ENCODE measurements at places on chromosomes 12 and 14.

DNA sequence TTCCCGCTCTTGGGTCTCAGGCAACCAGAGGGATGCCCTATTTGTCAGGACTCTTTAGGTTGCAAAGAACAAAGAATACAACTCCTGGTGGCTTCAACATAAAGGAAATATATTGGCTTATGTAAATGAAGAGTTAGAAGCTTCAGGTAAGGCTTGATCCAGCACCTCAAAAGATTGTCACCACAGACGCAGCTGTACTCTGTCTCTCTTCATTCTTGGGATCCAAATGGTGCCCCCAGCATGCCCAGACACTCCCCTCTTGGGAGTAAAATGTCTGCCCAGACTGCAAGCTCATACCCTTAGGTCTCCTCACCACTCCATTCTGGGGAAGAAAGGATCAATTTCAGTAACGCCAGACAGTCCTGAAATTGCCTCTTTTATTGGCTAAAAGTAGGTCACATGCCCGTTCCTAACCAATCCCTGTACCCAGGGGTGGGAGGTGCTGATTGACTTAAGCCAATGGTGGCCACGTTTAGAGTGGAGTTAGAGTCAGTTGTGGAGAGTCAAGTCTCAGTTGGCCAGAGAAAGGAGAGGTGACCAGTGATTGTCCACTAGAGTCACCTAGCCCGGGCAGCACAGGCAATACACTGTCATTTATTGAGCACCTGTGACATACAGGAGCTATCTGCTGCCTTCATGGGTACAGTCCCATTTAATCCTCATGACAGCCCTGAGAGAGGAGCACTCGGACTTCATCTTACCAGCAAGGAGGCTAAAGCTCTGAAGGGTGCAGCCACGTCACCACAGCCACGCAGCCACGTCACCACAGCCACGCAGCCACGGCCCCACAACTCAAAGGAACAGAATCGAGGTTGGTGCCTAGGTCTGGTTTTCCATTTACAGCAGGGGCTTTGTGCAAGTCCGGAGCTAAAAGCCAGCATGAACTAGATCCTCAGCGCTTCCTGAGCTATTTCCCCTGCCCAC is 19.7 kb upstream of the BEGAIN start:
- DNase-seq: no peak

- no peak for DNase-seq
These were observed 158.9 kb upstream of the PLEKHA5 start for GRCh38 chr12:18970603-18971002.

DNA sequence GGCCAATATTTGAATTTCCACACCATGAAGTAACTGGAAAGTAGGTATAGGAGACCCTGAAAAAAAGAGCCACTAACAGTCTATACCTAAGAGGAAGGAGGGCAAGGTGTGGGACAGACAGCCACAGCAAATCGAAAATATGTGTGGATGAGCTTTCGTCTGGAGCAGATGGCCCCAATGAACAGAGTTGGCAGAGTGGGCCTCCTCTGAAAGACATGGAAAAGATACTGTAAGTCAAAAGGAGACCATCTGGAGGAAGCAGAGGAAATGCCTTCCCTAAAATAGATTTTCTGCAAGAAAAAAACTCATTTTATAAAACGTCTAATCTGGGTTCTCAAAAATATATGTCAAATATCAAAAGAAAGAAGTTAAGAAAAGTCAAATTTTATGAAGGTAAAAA is 157.2 kb upstream of the PRKD1 start:
- no peak for DNase-seq

DNA sequence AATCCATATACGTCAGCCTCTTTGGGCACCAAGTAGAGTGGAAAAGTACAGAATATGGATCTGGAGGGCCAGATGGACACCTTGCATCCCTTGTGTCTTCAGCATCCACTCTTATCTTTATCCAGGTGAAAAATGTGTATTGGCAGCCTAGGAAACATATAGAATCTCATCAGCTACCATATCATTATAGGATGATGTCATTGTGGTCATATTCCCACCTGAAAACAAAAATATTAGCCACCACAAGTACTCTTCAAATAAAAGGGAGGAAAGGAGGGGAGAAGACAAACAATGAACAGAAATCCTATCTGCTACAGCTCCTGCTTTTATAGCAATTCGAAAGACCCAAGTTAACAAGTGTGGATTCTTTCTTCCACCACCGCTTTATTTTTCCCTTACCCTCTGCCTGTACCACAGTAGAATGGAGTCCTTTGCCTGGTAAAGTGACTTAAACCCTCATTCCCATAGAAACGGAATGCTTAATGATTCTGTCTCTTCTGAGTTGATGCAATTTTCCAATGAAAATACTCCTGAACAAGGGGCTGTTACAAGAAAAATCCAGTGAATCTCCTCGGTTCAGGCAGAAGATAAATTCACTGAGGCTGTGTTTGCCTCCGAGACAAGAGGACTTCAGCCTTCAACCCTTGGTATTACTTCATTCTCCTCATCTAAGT is 13.8 kb upstream of the IL26 start:
- DNase-seq: no peak

GRCh38 chr12:125208942-125209341 is 143.7 kb downstream of the AACS start:
- DNase-seq: no peak

- no peak for DNase-seq
These were observed 39.5 kb downstream of the SCARB1 start for GRCh38 chr12:124824195-124824594.

GRCh38 chr14:58557242-58557641 is 80.5 kb upstream of the DACT1 start:
- peak; percentile 15 for DNase-seq

- DNase-seq: no peak
These were observed 156.5 kb downstream of the BTG1 start for GRCh38 chr12:91989143-91989542.

- DNase-seq: no peak
These were observed 483.7 kb downstream of the MDGA2 start for GRCh38 chr14:47191700-47192099.

- DNase-seq: no peak
These were observed 76.1 kb upstream of the BTG1 start for GRCh38 chr12:92221656-92222315.

All from EH (cell line).